Activated T-cell treated with anti-CD3 and anti-CD28 coated beads for 1 hour (primary cell): ENCODE measurements at places on chromosomes 5 and 9.

- no peak for DNase-seq
Observed at GRCh38 chr9:134518004-134518606, 123.5 kb upstream of the COL5A1 start.

DNA sequence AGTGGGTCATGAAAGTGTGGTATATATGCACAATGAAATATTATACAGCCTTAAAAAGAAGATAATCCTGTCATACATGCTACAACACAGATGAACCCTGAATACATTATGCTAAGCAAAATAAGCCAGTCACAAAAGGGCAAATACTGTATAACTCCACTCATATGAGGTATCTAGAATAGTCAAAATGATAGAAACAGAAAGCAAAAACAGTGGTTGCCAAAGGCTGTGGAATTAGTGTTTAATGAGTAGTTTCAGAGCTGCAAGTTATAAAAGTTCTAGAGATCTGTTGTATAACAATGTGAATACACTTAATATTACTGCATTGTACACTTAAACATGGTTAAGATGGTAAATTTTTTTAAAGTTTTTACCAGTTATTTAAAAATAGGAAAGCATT, 135.0 kb downstream of the OXCT1 start:
- DNase-seq = no peak

GRCh38 chr5:59810041-59810440, 83.5 kb downstream of the PDE4D start:
- peak; percentile 42 for DNase-seq

DNA sequence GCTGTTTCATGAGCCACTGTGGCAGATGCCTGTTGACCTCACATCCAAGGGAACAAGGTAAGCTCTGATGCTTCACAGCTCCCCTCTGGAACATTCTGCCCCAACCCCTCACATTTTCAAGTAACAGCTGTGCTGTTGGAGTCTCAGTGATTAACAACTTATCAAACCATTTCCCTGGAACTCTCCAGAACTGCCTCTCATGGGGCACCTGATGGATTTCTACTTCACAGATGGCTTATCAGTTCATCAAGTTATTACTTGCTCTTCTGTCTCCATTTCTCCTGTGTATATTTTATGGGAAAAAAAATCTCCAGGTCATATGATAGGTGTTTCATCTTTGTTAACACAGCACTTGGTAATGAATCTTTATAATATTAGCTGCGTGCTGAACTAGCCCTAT, 322.4 kb downstream of the MAN2A1 start:
- no peak for DNase-seq

DNA sequence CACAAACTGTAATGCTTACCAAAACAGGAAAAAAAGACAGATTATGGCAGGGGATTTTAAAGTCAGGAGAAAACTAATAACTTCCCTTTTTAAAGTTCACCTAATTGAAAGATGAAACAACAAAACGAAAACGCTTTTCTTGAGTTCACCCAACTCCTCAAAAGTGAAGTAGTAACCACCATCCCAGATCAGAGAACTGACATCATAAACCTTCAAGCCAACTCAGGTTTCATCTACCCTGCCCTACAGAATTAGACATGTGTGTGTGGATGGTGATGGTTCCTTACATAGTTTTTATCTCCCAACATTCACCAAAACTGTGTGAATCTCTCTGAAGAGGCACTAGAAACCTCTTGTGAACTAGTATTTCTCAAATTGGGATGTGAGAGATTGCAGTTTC, 195.2 kb upstream of the PTGER4 start:
- DNase-seq = no peak

DNA sequence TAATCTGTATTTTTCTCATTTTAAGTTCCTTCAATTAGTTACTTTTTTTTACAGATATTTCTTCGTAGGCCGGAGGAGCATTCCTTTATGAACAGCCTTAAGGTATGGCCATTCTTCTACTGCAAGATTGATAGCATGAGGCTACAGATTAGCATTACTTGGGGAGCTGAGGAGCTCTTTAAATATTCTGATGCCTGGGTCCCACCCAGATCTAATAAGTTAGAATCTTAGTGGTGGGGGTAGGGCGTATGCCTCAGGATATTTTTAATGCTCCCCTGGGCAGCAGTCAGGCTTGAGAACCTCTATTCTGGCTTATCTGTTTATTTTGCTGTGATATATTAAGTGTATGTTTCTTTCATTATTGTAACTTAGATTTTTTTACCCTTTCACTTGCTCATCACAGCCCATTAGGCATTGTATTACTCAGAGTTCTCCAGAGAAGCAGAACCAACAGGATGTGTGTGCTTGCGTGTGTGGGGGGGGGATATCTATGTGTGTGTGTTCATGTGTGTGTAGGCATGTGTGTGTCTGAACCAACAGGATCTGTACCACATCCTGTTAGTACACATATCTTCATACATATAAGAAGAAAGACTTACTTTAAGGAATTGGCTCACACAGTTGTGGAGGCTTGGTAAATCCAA, 91.8 kb upstream of the MTAP start:
- DNase-seq = no peak

- DNase-seq = no peak
Observed at GRCh38 chr5:76983468-76983867, 30.6 kb downstream of the CRHBP start.
